ENCODE measurements at places on chromosomes 2 and 18.

DNA sequence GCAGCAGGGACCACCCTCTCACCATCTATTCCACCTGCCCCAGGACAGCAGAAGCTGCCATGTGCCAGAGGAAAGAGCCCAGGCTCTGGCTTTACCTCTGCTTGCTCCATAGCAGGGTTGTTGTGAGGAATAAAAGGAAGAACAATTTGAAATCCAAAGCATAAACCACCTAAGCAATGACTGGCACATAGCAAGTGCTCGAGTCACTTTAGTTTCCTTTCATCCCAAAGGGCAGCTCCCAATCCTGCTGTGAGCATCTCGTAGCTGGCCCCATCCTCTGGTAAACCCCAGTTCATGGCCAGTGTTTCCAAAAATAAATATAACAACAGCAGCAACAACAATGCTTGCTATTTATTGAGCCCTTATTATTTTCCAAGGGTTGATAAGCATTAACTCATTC lies 923.5 kb downstream of the EPHA4 start:
- DNase-seq, result no peak

- no peak for DNase-seq
These were observed 33.9 kb upstream of the CCDC102B start for GRCh38 chr18:68764016-68764415.

- DNase-seq, result no peak
These were observed 208.2 kb downstream of the SPP2 start for GRCh38 chr2:234258562-234259141.

DNA sequence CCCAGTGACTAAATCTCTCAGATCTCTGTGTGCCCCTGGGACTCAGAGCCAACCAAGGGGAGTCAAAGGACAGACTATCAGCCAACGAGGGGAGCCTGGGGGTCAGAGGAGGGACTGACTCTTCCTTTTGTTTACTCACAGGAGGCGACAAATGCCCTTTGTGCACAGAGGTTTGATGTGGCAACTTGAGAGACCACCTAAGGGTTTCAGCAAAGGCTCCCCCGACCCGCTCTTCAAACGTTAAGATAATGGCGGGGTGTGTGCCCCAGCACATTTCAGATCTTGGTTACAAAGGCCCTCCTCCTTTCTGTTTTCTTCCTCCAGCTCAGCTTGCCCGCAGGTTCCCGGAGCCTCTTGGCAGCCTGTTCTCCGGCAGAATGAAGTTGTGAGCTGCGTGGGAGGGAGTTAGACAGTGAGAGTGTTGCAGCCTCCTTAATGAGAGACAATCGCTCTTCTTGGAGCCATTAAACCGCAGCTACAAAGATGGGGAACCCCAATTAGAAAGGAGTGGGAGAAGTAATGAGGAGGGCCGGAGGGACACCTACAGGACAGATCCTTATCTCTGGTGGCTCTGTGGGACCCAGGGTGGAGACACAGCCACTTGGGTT lies 76.2 kb downstream of the KIAA2012 start:
- no peak for DNase-seq

DNA sequence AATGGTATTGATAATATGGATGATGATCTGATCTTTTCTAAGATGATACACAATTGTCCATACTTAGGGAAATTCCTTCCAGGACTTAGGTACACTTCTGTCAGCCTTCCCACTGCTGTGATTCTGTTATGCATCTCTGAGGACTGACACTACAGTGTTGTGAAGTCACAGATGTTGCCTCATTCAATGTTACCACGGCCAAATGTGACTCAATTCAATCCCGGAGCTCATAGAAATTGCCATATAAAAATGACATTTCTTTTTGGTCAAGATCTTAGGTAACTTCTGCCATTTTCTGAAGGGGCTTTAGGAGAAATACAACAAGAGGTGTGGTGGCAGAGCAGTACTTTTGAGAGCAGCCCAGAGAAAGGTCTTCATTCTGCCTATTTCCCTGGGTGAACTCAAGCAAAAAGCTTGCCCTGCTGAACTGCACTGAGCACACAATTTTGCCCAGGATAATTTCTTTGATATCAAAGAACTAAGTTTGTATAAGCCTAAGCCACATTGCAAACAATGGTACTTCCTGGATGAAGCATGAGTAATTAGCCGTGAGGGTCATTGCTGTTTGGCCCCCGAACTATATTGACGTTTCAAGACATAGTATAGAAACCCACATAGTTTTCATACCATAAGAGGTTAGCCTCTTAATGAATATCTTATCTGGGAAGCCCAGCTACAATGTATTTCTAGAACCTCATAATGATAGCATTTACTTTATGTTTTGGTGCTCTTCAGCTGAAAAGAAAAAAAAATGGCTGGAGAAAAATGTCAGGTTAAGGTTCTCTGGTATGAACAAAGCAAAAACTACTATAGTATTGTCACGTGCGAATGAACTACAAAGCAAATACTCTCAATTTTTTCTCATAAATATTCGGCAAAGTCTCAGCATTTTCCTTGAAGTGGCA lies 437.4 kb downstream of the MEIS1 start:
- DNase-seq, result no peak
